ENCODE measurements at places on chromosomes 5 and 9.
A peak's percentile ranks its signal among the peaks of the same experiment; 100 is the strongest.

GRCh38 chr9:72649127-72649442 is 127.7 kb downstream of the TMC1 start:
- no peak for DNase-seq

GRCh38 chr5:138352722-138353559 is 456 bp downstream of the KDM3B start:
- peak; percentile 86 for DNase-seq

DNA sequence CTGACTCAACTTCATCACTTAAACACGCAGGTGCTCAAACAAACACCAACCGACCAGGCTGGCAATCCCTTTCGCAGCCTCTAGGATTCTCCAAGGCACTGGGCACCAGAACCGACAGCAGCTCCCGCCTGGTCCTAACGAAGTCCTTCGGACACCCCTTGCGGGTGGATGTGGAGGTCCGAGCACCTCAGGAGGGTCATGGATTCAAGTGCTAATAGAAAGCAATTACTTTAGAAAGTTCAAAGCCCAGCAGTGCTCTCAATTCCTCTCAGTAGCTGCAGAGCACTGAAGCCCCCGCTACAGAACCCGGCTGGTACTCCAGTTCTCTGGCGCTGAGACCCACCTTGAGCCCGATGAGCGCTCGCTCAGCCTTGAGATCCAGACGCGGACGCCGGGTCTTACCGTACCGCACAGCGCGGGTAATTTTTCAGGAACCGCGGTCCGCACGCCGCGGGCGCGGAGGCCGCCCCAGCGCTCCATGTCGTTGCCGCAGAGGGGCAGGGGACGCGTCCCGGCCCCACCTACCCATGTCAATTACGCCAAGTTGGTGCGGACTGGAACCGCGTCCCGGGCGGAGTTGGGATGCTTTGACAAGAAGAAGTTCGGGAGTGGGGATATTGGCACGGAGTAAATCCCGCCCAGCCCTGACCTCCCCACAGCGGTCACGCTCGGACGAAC is 638 bp downstream of the MARCHF3 start:
- peak; percentile 58 for DNase-seq

DNA sequence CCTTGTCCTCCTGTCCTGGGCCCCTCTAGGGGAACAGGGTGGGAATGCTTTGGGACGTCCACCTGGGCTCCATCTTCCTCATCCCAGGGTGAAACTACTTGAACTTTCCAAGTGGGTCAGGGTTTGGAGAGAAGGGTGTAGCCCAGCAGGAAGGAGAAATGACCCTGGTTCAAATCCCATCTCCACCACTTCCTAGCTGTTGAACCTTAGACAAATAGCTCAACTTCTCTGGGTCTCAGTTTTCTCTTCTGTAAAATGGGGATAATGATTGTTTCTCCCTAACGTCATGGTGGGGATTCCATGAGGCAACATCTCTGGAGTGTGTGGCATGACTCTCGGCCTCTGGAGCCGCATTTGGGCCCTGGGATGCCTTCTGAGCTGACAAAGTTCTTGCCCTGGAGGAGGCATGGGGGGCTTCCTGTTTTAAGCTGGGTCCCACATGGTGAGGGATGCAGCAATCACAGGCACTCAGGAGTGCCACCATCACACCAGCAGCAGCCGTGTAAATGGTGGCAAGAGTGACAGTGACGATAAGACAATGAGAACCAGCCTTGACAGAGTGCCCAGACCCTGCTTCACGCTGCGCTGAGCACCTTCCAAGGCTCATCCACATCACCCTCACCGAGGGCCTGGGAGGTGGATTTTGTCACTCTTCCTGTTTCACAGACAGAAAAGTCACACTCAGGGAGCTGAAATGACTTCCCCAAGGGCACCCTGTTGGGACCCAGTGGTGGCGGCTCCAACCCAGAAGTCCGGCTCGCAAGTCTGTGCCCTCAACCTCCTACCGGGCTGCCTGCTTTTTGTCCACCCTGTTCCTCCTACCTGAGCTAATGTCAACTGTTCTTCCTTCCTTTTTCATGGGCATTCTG is 69.5 kb upstream of the IER5L start:
- no peak for DNase-seq

DNA sequence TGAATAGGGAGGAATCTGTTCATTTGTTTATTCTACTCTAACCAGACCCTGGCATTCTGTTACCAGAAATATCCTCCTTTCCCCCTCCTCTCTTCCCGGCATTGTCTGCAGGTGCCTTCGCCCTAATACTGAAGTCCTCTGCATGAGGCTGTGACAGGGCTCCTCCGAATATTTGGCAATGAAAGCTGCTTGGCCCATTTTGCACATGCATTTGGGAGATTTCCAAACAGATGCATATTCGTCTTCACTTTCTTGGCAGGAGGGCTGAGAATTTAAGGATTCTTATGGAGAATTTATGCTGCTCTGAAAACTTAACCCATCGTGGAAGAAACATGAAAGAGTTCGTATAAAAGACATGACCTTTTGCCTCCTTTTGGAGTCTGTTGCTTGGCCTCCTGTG is 484.0 kb downstream of the ZNF608 start:
- DNase-seq, result no peak

DNA sequence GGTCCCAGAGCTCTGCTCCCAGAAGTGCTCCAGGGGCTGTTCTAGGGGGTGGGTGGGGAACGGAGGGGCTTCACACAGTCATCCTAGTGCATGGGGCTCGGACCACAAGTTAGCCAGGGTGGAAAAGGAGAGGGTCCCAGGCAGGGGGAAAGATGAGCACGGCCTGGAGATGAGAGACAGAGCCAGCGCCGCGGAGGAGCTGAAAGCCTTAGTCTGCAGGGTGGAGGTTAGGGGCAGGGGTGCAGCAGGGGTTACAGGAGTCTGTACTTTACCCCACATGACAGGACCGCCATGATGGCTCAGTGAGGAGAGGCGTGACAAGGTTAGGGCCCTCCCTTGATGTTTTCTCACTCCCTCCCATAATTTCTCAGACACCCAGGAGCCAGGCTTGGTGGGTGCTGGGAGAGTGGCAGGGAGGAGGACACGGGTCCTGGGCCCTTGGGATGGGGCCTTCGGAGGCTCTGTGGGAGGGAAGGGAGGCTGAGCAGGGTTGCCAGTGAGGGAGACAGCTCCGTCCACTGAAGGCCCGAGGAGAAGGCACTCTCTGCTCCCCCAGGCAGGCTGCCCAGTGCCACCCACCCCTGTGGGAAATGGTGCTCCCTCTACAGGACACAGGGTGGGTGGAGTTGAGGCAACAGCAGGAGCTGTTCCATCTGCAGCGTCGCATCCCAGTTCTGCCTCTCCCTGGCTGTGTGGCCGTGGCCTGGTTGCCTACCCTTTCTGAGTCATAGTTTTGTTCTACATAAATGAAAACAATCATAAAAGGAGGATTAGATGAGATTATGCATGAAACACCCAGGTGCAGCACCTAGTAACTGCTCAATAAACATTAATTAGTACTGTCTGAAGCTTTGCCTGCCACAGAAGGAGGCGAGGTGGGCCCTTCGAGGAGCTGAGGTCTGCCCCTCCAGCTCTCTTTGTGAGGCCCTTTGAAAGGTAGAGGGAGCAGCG is 66.2 kb downstream of the NDST1 start:
- no peak for DNase-seq

- DNase-seq, result no peak
Measured at GRCh38 chr9:18296702-18297055, 177.3 kb upstream of the ADAMTSL1 start.

- DNase-seq, result no peak
Measured at GRCh38 chr9:129280623-129281271, 102.7 kb upstream of the IER5L start.

- DNase-seq, result no peak
Measured at GRCh38 chr9:79809316-79809876, 237.6 kb downstream of the TLE4 start.

- DNase-seq, result no peak
Measured at GRCh38 chr9:90803860-90804593, 2.4 kb downstream of the SYK start.
